Activated CD8-positive, alpha-beta T cell treated with anti-CD3 and anti-CD28 coated beads, Interleukin-2, amount 10 ng/mL, durations not matched to agents 7 days and 5 days (primary cell): ENCODE measurements at places on chromosomes 4 and X.

GRCh38 chr4:6548201-6548881 lies 26.6 kb upstream of the MAN2B2 start:
- peak; percentile 25 for DNase-seq

DNA sequence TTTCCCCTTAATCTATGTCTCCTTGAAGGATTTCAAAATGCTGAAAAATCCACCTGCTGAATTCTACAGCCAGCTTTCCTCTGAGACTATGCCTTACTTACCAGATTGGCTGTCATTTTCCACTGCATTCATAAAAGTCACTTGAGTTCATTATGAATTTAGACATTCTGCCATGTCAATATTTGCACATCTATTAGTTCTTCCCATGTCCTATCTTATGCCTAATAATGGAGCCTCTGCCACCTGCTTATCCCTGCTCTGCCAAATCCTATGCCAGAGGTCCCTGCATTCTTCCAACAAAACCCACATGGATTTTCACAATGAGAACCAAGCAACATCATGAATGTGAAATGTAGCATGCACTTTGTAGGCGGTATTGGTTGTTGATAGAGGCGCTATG lies 42.6 kb downstream of the GASK1B start:
- DNase-seq = no peak

DNA sequence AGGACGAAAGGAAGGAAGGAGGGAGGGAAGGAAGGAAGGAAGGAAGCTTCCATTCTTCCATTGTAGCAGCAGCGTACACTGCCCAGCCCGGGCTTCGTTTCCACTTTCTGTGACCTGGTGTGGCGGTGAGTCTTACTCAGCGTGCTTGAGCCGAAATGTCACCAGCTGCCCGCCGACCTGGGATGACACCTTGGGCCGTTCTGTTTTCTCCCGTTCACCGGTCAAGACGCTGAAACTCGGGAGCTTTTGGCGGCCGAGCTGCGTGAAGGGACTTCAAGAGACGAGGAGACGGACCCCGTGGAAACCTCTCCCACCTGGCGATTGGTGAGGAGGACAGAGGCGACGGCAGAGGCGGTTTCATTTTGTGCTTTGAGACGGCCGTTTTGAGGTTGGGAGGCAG lies 47.1 kb upstream of the PPP2R3B start:
- no peak for DNase-seq

- no peak for DNase-seq
Measured at GRCh38 chr4:1851160-1851559, 4.8 kb downstream of the LETM1 start.

GRCh38 chr4:23602720-23603119 lies 287.1 kb downstream of the PPARGC1A start:
- no peak for DNase-seq

GRCh38 chrX:152958047-152958446 lies 35.9 kb downstream of the PNMA5 start:
- no peak for DNase-seq

GRCh38 chr4:110487873-110488272 lies 11.9 kb downstream of the ENPEP start:
- DNase-seq = no peak

- no peak for DNase-seq
Measured at GRCh38 chrX:9955506-9955905, 11.7 kb upstream of the CLDN34 start.

- DNase-seq = peak; percentile 42
Measured at GRCh38 chr4:6250235-6250983, 19.2 kb upstream of the WFS1 start.

- no peak for DNase-seq
Measured at GRCh38 chr4:110309675-110310074, 111.3 kb upstream of the ELOVL6 start.

GRCh38 chr4:54877006-54877405 lies 219.2 kb downstream of the KIT start:
- no peak for DNase-seq

DNA sequence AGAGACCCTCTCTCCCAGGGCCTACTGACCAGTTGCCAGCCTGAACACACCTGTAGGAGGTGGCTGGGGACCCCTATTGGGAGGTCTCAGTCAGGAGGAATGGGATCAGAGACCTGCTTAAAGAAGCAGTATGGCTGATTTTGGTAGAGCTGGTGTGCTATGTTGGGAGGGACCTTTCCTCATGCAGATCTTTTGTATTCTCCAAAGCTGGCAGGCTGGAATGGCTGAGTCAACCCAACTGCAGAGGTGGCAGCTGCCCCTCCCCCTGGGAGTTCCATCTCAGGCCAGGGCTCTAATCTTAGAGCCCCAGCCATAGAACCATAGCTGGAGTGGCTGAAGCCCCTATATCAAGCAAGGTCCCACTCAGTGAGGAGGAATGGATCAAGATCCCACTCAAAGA lies 279.3 kb upstream of the BMP3 start:
- no peak for DNase-seq

GRCh38 chrX:142804085-142804484 lies 221.6 kb upstream of the SPANXN4 start:
- DNase-seq = no peak

DNA sequence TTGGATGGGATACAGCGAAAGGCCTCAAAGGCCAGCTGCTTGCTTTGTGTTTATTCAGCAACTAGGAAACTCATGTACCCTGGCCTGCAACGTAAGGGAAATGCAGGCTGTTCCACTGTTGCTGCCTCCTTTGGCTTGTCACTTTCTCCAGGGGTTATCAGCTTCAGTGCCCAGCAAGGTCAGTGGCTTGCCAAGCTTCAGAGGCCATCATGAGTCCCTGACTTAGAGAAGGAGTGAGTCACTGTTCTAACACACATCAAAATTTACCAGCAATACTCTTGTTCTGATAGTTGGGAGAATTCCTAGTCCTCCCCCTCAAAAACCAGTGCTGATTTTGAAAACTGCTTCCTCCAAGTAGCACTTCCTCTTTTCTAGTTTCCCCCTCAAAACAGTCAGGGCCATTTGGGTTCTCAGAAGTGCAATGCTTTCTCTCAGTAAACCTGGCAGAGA lies 250.8 kb downstream of the ARHGAP24 start:
- no peak for DNase-seq

- no peak for DNase-seq
Measured at GRCh38 chr4:12595489-12595888, 888.7 kb downstream of the RAB28 start.

DNA sequence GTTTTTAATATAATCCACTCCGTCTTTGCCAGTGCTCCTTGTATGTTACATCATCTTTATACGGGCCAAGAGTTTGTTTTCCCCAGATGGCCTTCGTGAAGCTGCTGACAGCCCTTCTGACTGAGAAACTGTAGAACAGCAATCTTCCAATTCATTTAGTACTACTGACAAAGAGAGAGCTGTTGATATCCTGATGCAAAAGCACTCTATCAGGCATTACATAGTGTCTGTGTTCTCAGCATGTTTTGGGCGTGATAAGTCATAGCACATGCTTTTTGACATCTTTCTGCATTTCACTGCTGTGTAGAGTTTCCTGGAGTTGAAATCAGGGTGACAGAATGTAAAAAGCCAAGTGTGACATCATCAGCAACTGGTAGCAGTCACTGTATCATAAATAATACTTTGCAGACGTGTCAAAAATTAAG lies 746.3 kb upstream of the FAM241A start:
- DNase-seq = no peak

DNA sequence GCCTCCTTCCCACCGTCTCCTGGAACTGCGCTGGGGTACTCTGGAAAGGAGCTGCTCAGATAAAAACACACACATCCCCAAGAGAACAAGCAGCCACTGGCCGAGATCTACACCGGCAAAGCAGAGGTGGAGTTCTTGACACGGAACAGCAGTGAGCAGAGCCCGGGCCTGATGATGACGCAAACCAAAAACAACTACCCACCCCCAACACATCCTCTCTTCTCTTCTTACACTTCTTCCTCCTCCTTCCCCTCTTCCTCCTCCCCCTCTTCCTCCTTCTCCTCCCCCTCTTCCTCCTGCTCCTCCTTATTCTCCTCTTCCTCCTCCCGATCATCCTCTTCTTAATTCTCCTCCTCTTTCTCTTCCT lies 4.6 kb downstream of the PNMA5 start:
- no peak for DNase-seq

- no peak for DNase-seq
Measured at GRCh38 chr4:145564540-145564939, 54.6 kb upstream of the MMAA start.

GRCh38 chr4:90792696-90793095 lies 665.5 kb downstream of the CCSER1 start:
- DNase-seq = no peak

DNA sequence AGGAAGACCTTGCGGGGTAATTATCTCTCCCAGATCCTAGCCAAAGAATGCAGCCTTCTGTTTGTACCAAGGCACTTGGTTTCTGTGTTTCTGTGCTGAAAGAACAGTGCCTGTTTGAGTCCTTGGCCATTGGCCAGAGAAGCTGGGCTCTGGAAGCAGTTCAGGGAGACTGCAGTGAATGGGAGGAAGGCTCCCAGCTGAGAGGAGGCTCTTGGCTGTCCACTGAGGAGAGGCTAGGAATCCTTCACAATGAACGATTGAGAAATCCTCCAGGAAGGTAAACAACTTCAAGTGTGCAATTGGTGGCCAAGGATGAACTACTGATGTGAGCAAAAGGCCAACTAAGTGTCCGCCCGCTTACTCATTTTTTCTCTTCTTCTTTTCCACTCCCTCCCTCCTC lies 61.3 kb downstream of the HS3ST1 start:
- DNase-seq = no peak

DNA sequence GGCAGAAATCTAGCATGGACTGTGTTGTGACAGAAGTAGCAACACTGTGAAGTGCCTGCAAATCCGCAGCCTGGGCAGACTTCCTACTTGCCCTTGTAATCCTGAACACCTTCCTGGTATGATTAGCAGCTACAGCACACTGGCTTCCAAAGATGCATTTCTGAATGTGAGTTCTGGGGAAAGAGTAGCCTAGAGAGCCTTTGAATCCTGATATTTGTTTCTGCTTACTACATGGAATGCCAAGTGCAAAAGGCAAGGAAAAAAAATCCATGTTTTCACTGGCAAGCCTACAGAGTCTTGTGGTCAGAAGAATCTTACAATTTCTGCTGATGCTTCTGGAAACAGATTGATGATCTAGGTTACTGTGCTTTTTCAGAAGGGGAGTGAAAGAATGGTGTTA lies 223.7 kb downstream of the COL25A1 start:
- no peak for DNase-seq

- DNase-seq = no peak
Measured at GRCh38 chr4:23135792-23136645, 443.3 kb downstream of the GBA3 start.

GRCh38 chr4:1373892-1374705 lies 27.1 kb downstream of the UVSSA start:
- no peak for DNase-seq

GRCh38 chrX:33726281-33727160 lies 405.6 kb downstream of the FAM47A start:
- DNase-seq = no peak

DNA sequence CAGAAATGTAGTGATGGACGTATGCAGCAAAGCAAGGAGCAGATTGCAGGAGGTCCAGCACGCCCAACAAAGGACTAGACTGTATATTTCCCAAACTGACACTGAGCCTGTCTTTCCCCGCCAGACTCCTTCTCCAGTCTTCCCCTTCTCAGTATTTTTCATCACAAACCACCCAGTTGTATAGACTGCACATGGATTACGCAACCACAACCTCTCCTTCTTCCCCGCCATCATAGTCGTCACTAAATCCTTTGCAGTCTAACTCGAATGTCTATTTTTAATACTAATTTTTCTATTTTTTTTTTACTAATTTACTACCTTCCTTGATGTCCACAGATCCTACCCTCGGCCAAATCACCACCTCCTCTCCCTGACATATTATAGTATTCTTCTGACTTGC lies 105.4 kb downstream of the MTNR1A start:
- no peak for DNase-seq

DNA sequence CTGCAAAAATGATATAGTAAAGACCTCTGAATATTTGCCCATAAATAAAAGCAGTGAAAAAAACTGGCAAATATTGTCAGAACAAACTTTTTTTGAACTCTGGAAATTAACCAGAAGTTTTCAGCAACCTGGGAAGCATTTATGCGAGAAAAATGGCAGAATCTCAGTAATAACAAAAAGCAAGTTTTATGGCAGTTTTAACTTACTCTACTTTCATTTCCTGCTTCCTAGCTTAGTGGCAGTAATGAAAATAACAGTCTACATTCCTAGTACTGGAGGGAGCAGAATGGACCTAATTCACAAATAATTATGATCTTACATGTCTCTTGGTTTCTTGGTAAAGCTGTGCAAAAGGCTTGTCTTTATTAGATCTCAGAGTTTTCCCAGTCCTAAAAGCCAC lies 460.1 kb downstream of the NAF1 start:
- DNase-seq = no peak

GRCh38 chr4:1029529-1029928 lies 18.1 kb downstream of the FGFRL1 start:
- no peak for DNase-seq

DNA sequence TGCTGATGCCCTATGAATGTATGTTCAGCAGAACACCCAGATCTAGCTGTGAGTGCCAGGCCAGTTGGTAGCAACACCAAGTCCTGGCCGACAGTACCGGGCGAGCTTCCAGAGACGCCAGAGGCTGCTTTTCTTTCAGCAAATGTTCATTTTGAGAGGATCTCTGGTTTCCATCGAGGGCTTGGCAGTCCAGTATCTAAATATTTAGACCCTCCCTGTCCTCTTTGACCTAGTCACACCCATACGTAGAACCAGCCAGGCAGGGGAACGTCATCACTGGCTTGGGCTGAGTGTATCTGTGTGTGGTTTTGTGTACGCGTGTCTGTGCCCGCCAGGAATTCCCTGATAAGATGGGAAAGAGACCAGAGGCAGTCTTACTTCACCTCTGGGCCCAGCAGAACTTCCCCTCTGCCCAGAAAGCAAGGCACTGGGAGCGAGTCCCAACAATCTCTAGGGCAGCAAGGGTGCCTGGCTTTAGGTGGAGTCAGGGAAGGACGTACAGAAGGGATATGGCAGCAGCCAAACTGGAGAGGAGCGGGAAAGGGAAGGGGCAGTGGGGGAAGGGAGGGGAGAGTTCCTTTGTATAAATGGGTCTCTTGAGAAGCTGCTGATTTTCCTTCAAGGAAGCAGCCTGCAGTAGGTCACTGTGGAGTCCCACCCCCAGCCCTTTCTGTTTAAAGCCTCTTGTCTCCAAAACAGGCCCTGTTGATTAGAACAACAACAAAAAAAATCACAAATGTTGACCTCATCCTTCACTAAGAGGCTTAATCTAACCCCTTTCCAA lies 15.0 kb upstream of the ELF4 start:
- no peak for DNase-seq

GRCh38 chr4:76585897-76586360 lies 150.9 kb downstream of the SHROOM3 start:
- DNase-seq = peak; percentile 21

GRCh38 chrX:133437356-133437755 lies 22.1 kb upstream of the GPC4 start:
- no peak for DNase-seq

- no peak for DNase-seq
Measured at GRCh38 chr4:43066415-43066814, 173.9 kb downstream of the GRXCR1 start.

DNA sequence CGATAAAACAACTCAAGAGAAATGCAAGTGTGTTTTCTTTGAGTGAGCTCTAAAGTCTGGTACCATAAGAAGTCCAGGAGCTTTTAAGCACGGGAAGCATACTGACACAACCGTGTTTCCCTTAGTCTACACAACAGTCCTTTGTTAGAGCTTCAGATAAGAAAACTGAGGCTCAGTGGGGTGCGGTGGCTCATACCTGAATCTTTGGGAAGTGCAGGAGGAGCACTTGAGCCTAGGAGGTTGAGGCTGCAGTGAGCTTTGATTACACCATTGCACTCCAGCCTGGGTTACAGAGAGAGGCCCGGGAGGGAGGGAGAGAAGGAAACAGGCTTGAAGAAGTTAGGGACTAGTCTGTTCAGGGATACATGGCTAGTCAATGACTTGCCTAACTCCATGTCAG lies 21.9 kb downstream of the LEF1 start:
- no peak for DNase-seq
